ENCODE measurements at places on chromosomes 13 and 19.

DNA sequence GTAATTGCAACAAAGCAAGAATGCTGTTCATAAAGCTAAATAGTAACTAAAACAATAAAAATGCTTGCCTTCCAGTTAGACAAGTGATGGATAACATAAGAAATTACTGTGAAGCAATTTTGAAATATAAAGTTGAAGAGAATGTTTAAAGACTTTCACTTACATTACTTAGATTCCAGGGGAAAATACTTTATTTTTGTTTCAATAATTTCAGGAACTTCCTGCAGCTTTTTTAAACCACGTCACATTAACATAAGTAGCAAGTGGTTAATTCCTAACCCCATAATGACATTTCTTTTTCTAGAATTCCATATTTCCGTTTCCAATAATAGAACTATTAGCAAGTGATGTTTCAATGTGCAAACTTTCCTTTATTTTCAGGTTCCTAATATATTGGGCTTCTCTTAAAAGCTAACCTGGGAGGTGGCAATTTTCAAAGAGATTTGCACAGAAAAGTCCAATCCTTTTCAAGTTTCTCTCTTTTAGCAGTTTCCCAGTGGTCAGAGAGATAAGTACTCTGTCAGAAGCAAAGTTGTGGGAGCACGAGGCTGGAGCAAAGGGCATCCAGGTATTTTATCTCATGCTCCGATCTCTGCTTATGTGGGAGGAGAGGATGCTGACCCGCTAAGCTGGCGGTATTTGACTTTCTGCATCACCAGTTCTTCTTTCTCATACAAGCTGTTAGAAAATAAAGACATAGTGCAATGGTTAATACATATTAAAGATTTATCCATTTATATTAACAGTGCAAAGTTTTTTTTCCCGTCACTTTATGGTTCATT is 1025.3 kb downstream of the EFNB2 start:
- no peak for DNase-seq

- DNase-seq, result no peak
Observed at GRCh38 chr13:99908140-99908803, 63.3 kb downstream of the ZIC5 start.

DNA sequence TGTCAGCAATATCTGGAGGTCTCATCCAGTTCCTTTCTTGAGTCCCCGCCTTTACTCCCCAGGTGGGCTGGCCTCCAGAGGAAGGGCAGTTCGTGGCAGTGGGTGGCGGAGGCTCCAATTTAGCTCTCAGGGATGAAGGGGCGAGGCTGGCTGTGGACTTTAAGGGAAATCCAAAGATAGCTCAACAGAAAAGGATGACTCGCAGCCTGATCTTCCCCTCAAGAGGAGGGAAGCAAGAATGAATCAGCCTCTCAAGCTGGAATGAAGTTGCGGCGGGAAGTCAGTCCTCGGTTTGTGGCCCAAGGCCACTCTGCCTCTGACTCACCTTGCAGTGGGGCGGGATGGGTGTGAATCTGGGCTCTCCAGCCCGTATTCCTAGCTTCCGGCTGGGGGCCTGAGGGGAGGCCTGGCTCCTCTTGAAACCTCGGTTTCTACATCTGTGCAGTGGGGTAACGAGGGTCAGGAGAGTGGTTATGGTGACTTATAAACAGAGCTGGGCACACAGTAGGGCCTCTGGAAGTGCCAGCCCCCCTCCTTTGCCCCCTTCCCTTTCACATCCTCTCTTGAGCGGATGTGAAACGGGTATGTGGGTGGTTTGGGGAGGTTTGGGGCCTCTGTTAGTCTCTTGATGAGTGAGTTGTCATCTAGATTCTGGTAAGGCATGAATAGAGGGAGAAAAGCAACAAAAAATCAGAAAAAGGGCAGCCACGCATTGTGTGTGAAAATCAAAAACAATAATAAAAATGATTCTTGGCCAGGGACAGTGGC is 10.5 kb upstream of the SMG9 start:
- DNase-seq, result peak; percentile 94

GRCh38 chr19:30879225-30879624 is 470.0 kb downstream of the TSHZ3 start:
- DNase-seq, result no peak

- no peak for DNase-seq
Observed at GRCh38 chr19:50488389-50489194, 11.9 kb upstream of the GARIN5A start.

GRCh38 chr13:98838776-98839175 is 86.3 kb upstream of the SLC15A1 start:
- DNase-seq, result no peak

GRCh38 chr13:50244355-50244712 is 229.1 kb downstream of the KCNRG start:
- DNase-seq, result no peak

GRCh38 chr13:53005626-53006025 is 23.0 kb upstream of the OLFM4 start:
- no peak for DNase-seq

DNA sequence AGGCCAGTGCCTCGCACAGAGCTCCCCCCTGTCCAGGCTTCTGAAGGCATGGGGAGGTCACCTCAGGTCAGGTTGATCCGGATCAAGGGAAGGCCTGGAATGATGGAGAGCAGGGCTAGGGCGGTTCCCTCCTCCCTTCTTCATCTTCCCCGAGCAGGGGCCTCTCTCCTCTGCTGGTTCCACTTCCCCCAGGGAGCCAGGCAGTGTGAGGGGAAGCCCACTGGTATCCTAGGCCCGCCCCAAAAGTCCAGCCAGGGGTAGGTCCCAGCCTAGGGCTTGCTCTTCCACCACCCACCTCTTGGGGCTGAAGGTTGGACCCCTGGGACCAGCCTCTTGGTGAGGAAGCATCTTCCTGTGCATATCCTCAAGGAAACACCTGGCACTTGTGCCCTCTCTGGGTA is 16.4 kb upstream of the PRR19 start:
- no peak for DNase-seq

GRCh38 chr19:8253678-8254077 is 44.5 kb downstream of the CERS4 start:
- no peak for DNase-seq

- DNase-seq, result no peak
Observed at GRCh38 chr19:5743630-5744029, 23.2 kb downstream of the CATSPERD start.

- no peak for DNase-seq
Observed at GRCh38 chr13:109875746-109876145, 89.4 kb upstream of the IRS2 start.

- no peak for DNase-seq
Observed at GRCh38 chr13:52002361-52002760, 8.9 kb downstream of the ATP7B start.

DNA sequence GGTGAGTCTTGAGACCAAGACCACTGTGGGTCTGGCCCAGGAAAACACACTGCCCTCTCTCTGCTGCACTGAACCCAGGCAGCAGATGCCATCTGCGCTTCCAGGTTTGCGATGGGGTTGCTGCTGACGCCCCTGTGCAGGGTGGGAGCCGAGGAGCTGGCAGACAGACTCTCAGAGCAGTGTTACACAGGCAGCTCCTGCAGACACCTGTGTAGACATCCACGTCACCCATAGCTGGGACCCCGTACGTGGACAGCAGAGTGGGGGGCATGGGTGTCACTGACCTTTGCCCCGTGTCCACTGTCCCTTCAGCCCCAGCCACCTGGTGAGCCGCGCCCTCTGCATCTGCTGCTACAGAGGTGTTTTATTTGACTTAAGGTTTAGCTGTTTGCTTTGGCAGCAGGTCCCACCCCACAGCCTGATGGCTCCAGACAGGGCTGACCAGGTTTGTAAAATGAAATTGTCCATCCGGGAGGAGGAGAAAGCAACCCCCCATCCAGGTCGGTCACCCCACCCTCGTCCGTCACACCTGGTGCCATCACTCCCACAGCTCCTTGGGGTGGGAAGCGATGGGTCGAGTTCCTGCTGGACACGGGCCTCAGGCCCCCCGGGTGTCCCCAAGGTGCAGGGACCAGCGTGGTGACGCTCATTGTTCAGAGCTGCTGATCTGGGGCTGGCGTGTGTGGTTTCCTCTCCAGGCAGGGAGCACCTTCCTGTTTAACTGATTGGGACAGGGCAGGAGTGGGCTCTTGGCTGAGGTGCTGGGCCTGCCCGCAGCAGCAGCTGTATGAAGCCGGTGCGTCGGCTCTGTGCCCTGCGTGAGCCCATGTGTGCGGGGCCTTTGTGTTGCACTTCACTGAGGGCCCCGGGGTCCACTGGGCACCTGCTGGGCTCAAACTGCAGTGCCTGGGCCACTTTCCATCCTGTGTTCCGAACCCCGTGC is 28.4 kb downstream of the MCF2L start:
- DNase-seq, result no peak

GRCh38 chr13:90746230-90746629 is 601.3 kb upstream of the MIR17HG start:
- no peak for DNase-seq
